Activated T-cell treated with anti-CD3 and anti-CD28 coated beads for 48 hours (primary cell): ENCODE measurements at places on chromosomes 3 and 15.

DNA sequence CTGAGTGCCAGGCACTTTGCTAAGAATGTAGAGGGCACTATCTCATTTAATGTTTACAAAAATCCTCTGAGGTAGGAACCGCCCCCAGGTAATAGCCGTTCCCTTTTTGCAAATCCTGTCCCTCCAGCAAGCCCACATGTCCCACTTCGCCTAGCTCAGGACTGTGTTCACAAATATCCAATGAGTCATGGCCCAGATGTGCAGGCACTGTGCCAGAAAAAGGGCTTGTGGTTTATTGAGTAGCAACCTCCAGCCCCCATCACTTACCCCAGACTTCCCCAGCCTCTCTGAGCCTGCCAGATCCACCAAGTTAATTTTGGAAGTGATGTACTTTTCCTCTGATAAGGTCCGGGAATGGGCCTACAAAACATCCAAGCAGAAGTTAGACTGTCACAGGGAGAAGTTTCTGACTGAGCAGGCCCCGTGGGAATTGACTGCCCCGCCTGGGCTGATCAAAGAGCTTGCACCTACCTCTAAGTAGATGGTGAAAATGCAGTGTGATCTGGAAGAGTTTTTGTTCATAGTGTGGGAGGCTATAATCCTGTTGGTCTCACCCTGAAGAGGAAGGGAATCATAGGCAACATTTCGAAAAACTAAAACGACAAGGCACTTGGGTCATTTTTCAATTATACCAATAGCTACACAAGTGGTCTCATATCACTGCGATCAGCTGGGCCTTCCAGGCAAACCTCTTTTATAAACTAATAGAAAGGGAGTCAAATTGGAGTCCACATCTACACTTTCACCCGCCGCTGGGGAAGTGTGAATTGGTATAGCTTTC is 15.7 kb downstream of the KIF9 start:
- DNase-seq: no peak

GRCh38 chr3:27791956-27792355 is 69.8 kb upstream of the EOMES start:
- DNase-seq: no peak

- no peak for DNase-seq
These were observed 619.8 kb upstream of the KCNMB2 start for GRCh38 chr3:177916461-177916860.

- no peak for DNase-seq
These were observed 602.0 kb downstream of the TBL1XR1 start for GRCh38 chr3:176595307-176595706.

DNA sequence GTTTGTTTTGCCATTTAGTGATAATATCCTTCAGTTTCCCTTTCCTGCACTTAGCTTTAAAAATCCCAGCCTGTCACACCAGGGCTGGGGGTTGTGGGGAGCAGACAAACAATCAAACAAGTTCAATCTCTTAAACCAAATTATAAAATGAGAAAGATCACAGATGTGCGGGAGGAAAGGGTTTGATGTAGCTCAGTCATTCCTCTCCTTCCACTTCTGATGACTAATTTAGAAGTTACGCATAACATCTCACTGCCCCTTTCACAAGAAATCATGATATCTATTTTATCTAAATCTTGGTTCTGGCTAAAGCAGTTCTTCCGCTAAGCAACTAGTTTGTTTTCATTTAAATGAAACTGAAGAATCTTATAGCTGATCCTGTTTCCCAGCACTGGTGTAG is 34.1 kb upstream of the ATG7 start:
- peak; percentile 16 for DNase-seq

DNA sequence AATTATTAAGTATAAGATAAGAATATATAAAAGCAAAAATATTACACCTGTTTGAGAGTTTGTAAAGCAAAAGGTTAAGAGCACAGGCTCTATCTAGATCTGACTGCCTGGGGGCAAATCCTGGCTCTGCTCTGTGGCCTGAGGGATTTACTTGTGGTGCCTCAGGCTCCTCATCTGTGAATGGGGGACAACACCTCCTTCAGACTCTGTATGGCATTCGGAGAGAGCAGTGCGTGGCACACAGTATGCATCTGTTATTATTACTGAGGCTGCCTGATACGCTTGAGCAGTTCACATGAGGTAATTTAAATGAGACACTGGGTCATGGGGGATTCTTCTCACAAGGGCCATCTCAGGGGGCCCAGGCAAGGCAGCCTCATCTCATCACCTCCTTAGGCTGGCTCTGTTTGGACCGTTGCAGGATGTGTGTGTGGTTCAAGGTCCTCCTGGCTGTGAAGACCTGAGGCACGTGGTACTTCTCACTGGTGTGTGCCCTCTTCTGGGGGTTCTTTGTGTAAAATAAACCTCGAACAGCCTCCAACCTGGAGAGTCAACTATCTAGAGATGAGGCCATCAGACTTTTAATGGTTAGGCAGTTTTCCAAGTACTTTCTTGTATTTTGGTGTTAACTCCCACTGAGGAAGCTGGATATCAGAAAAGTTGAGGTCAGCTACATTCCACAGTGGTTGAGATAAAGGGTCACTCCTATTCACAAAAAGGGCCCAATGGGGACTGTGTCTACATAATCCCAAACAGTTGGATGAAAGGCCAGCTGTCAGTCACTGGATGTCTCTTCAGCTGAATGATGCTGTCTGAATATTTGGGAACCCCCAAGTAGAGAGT is 9.0 kb downstream of the GNB5 start:
- DNase-seq: no peak

DNA sequence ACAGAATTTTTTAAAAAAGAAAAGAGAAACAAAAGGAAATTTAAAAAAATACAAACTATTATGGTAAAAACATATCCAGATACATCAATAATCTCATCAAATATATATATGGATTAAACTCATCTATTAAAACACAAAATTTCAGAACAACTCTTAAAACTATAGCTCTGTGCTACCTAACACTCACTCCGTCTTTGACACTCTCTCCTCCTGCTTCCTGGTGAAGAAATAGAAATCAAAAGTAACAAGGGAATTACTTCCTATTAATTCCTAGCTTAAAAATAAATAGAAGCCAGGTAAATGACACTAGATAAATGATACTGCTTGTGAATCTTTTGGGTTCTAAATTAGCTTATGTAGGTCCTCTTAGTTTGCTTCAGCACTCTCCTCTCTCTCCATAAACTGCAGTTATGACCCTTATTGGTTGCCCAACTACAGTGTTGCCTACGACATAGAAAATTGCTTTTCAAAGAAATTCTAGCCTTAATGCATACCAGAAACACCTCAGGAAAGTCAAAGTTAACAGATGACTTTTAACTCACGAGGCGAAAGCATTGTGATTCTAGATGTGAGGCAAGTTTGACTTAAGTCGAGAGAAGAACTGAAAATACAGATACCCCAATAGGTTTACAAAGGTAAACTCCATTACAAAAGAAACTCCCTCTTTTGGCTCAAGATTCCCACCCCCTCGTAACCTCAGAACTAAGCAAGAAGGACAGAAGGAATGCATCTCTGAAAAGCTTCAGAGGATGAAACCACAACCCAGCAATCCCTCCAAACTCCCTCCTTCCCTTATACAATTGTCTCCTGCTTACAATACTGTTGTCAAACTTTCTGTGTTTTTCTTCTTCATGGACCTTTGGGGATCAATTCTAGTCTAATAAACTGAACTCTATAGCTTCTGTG is 394.7 kb downstream of the FGF12 start:
- no peak for DNase-seq

GRCh38 chr3:119296727-119297122 is 2.5 kb downstream of the ARHGAP31 start:
- DNase-seq: no peak
